ENCODE measurements at places on chromosomes 2 and 18.

- no peak for DNase-seq
These were observed 262.9 kb upstream of the GULP1 start for GRCh38 chr2:188028739-188029138.

- DNase-seq: no peak
These were observed 146.5 kb downstream of the COPS8 start for GRCh38 chr2:237232166-237232565.

DNA sequence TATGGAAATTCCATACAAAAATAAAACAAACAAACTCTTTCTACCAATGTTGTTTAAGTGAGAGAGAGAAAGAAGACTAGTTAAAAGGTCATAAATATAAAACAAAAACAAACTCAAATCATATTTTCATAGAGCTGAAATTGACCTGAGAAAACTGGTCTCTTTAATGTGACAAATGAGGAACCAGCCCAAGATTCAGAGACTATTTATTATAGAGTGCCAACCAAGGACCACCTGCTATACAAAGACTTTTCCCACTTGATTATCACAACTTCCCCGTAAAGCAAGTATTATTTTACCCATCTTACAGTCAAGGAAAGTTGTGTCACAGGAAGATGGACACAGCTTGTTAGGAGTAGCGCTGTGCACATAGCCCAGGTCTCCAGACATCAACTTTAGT lies 13.3 kb downstream of the ANKRD44 start:
- DNase-seq: no peak

- no peak for DNase-seq
These were observed 97.2 kb downstream of the RAB3GAP1 start for GRCh38 chr2:135149251-135149650.

DNA sequence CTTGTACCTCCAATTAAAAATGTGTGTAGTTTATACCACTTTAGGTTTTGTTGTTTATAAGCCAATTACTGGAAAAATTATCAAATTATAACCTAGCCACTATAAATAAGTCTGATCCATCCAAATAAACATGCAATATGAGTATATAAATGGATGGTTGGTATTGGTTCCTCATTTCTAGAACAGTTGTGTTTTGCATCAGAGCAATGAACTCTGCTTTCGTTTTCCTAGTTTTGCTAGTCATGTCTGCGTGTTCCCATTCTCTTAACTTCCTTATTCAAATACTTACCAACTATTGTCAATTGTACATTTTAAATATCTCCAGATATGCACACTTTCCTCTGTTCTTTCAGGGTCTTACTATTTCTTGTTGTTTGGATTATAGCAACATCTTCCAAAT lies 641.7 kb downstream of the NR4A2 start:
- no peak for DNase-seq

DNA sequence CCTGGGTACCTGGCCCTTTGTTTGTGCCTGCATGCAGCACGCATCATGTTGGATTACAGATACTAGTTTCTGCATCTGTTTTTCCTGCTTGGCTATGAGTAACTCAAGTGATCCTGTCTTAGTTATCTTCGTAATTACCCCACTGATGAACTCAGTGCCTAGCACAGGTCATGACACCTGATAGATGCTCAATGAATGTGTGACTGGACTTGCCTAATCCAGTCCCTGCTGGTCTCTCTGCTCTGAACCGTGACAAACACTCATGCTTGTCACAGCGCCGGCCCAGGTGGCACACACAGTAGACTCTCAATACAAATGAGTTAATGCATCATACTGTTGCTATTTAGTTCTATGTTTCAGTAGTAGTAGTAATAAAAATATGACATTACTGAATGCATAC lies 31.2 kb upstream of the NTSR2 start:
- no peak for DNase-seq

- DNase-seq: no peak
These were observed 480.2 kb upstream of the ACVR2A start for GRCh38 chr2:147364597-147364996.

GRCh38 chr2:9410108-9410507 lies 13.2 kb downstream of the ITGB1BP1 start:
- no peak for DNase-seq

- no peak for DNase-seq
These were observed 60.6 kb upstream of the ATP8B1 start for GRCh38 chr18:57863706-57864105.

GRCh38 chr2:132645722-132646539 lies 24.1 kb downstream of the LYPD1 start:
- no peak for DNase-seq
